Urinary bladder (tissue), 4 donors: ENCODE measurements at places on chromosomes 1 and 21. TPM values are rescaled to one million over a fixed set of nuclear protein-coding genes. Genes with fewer than 3 reads are reported as not detected.

DNA sequence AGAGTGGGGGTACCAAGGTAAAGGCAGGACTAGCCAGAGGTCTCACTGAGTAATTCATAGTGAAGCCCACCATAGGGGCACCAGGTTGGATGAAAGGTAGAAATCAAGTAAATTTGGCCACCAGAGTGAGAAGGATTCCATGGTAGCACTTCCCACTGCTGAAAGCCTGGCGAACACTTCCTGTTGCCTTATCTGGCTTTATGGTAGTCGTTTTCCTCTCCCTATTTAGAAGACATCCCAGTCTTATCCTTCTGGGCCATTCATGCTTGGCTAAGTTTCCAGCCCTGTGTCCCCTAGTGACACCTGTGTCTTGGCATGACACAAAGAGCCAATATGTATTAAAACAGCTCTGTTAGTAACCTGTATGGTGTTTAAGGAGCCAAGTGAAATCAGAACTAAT, 74.3 kb upstream of the SIPA1L2 start:
- no peak for DNase-seq

- no peak for DNase-seq
Observed at GRCh38 chr1:81699234-81699633, 101.5 kb upstream of the ADGRL2 start.

- DNase-seq = no peak
Observed at GRCh38 chr1:209675565-209676154, 448 bp downstream of the G0S2 start.

GRCh38 chr1:222926566-222926965, 111.7 kb downstream of the DISP1 start:
- DNase-seq = no peak

DNA sequence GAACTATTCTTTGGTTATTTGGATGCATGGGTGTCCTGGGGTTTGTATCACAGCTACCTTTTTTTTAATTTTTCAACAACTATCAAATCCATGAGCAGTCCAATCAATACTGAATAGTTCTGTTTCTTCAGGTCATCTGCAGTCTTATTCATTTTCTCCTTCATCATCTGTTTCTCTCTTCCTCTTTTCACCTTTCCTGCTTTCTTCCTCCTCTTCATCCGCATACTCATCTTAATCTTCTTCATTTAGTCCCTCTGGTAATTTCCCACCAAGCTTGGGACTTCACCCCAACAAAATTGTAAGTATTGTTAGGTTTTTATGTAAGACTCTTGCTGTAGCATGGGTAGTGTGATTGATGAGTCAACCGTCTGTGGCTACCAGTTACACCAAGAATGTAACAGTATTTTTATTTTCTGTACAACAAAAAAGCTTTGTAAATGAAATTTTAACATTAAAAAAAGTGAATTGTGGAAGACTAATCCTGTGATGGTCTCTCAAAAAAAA, 184.1 kb upstream of the RNPC3 start:
- DNase-seq = no peak

DNA sequence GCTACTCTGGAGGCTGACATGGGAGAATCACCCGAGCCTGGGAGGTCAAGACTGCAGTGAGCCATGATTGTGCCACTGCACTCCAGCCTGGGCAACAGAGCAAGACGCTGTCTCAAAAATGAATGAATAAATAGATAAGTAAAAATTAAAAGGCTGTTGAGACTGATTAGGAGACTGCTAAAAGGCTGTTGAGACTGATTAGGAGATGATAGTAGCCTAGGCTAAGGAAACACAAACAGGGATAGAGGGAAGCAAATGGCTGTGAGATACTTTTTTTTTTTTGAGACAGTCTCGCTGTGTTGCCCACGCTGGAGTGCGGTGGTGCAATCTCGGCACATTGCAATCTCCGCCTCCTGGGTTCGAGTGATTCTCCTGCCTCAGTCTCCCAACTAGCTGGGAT, 28.4 kb downstream of the PRPF38A start:
- no peak for DNase-seq

DNA sequence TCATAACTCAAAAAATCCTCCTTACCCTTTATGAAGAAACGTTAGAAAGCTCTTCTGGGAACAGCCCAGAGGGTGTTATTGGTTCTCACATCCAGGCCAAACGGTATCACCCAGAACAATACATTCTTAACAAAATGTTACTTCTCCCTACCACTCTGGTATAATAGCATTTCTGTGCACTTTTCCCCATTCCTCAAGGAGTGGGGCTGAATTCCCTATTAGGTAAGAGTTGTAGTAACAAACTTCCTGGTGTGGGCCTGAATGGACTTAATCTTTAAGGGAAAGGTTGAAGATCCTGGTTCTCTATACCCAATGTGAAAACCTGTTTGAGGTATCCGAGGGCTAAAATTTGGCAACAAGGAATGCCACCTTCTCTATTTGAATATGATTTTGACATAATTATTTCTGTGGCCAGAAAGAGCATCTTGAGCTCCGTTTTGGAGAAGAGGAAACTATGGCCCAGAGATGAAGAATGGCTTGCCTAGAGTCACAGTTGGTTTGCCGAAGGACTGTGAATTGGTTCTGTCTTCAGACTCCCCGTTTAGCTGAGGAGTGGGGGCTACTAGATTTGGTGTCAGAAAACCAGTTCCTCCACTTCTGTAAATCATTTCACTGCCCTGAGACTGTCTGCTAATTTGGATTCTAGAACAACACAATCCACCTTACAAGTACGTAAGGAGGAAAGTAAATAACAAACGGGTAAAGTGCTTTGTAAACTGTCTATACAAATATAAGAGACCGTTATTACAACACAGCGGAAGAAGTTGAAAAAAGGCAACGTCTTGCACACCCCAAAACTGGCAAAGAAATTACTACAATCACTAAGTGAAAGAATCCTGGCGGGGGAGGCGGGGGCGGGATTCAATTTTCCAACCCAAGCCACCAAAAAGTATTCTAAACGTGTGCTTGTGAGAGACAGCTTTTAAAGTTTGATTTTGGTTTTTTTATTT, 2.3 kb downstream of the ANP32E start:
- peak; percentile 37 for DNase-seq

DNA sequence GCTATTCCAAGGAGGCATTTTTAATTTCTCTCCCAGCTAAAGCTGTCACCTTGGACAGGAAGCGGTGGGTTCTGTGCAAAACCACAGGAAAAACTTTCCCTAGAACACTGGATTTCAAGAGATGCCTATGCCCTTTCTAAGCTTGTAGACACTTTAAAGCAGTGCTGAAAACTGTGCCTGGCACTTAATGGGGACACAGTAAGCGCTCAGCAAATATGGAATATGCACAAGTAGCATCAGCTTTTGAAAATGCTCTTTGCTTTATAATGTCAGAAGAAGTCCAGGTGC, 50.9 kb upstream of the TARBP1 start:
- no peak for DNase-seq

DNA sequence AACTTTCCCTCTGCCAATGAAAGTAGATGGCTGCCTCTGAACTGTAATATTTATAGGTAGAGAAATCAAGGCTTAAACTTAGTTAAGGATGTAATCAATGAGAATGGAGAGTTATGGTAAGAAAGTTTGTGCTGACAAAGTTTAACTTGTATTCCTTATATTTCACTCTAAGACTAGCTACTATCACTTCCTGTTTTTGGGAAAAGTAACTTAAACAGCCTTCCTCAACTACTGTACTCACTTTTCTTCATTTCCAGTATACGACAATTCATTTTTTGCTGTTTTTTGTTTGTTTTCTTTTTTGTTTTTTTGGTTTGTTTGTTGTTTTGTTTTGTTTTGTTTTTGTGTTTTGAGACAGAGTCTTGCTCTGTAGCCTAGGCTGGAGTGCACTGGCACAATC, 3.7 kb downstream of the RGS18 start:
- no peak for DNase-seq

DNA sequence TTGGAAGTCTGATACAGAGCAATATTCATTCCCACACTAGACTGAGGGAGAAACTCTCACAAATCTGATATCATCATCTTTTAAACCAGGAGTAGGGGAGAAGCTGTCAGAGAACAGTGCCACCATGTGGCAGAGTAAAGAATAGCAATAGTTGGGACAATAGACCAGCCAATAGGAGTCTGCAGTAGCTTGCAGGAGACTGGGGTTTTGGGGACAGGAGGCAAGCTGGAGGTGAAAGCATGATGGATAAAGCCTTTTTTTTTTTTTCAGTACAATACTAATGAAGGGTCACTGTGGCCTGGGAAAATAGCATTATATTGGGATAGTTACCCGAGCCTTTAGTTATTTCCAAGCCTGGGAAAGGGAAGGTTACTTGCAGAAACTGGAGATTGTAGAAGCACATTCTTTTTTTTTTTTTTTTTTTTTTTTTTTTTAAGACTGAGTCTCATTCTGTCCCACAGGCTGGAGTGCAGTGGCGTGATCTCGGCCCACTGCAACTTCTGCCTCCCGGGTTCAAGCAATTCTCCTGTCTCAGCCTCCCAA, 120.7 kb downstream of the S1PR1 start:
- DNase-seq = peak; percentile 33

DNA sequence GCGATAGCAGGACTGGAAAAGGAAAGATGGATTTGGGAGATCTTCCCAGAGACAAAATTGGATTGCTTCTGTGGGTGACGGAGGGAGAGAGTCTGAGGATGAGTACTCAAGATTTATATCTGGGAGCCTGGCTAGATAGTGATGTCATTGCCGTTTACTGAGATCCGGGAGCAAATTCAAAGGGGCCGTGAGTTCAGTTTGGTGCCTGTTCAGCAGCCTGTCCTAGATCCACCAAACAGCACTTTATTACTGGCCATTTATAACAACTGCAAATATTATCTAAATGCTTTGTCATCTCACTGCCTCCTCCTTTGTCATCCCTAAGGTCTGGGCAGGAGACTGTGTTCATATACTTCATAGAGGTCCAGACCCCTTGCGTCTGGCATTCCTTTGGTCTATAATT, 29.2 kb downstream of the MAPKAPK2 start:
- DNase-seq = no peak

GRCh38 chr21:34093083-34093482, 19.7 kb downstream of the MRPS6 start:
- DNase-seq = no peak

- no peak for DNase-seq
Observed at GRCh38 chr1:27542463-27543273, 52.7 kb upstream of the WASF2 start.

DNA sequence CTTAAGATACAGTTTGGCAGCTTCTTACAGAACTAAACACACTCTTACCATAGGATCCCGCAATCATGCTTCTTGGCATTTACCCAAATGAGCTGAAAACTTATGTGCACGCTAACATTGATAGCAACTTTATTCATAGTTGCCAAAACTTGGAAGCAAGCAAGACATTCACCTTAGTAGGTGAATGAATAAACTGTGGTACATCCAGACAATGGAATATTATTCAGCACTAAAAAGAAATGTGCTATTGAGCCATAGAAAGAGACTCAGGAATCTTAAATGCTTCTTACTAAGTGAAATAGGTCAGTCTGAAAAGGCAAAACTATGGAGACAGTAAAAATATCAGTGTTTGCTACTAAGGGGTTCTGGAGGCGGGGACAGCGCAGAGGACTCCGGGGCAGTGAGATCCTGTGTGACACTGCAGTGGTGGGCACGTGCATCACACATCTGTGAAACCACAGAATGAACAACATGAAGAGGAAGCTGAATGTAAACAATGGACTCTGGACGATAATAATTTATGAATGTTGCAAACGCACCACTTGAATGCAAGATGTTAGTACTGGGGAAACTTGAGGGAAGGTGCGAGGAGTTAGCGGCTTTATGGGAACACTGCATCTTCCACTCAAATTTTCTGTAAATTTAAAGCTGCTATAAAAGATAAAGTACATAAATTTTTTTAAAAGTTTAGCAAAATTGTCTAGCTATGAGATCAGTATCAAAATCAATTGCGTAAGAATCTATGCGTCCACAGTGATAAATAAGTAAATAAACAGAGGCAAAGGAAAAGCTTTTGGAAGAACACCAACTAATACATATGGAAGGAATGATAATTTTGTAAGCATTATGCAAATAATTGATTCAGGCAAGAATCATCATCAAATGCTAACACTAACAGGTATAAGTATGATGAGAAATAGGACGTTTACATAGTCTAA, 15.4 kb upstream of the SPATC1L start:
- DNase-seq = no peak

- no peak for DNase-seq
Observed at GRCh38 chr21:45768011-45768739, 124.7 kb downstream of the PCBP3 start.

DNA sequence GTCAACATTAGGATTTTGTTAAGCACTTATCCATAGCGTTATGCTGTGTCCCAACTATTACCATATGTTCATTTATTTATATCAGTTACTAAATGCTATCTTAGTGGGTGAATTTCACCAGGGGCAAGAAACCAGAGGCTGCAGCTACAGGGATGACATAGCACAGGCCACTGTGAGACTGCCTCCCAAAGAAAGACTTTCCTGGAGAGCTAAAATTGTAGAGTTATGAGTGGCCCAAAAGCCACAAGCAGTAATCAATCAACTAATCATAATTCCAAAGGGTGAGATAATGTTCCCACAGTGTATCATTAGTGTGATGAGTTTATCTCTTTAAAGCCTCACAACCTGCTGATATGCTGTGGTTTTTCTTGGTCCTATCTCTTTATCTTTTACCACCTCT, 3.8 kb upstream of the TGFB2 start:
- DNase-seq = no peak

DNA sequence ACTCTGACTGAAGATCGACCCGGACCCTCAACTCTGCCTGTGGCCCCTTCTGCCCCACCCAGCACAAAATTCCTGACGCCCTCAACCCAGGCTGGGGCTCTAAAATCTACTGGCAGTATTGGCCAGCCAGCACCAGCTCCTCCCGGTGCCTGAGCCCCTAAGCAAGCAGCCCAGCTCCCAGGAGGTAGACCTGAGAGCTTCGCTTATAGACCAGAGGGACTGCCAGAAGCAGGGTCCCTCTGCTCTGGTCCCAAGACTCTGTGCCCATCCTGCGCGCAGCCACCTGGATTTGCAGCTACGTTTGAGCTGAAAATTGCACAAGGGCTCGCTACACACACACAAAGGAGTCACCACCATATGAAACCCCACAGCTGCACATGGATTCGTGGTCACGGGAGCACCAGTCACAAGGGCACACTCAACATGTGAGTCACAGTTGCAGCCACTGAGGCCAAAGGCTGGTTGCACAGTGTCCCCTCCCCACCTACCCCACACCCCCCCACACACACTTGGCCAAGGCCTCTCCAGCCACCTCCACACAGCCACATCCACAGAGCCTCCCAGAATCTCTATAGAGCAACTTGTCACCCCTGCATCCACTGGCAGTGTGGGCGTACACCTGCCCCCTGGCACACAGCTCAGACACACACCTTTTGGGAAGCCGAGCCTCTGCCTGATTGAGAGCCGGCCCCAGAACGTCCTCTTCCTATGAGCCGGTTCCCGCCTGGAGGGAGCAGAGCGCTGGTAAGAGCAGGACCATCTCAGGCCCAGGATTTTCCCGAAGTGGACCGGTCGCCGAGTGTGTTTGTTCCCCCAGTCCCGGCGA, 1.1 kb upstream of the DMBX1 start:
- DNase-seq = no peak

GRCh38 chr1:109787845-109788601, 24.3 kb upstream of the EPS8L3 start:
- no peak for DNase-seq

The GJB4 gene
- total RNA-seq = 0.69 TPM

The RIPPLY3 gene
- not detected for total RNA-seq

The FCRL6 gene
- total RNA-seq = not detected

The FABP3 gene
- 42.1 TPM for total RNA-seq

The TEX38 gene
- not detected for total RNA-seq

The OR6F1 gene
- total RNA-seq = not detected
